CD14-positive monocyte (primary cell): ENCODE measurements at places on chromosomes 2 and 18. TPM values are rescaled to one million over a fixed set of nuclear protein-coding genes. Genes with fewer than 3 reads are reported as not detected.

Gene CHN1
- not detected for polyA plus RNA-seq

Gene DPP4
- polyA plus RNA-seq: not detected in 2 replicates

- no peaks in the 10 kb centered on the region for H3K4me1 ChIP-seq
- H3K27me3 ChIP-seq: no peaks in the 10 kb centered on the region
- no peak overlapping the region for H3K4me3 ChIP-seq
- no peak for DNase-seq
- no peak overlapping the region for H3K27ac ChIP-seq
These were observed 40.1 kb upstream of the TOGARAM2 start for GRCh38 chr2:28941008-28941407.

- no peaks in the 10 kb centered on the region for H3K36me3 ChIP-seq
- peaks cover 16% of the 10 kb centered on the region for H3K4me1 ChIP-seq
- no peak overlapping the region for H3K4me3 ChIP-seq
- DNase-seq: no peak
These were observed 31.0 kb upstream of the MSH6 start for GRCh38 chr2:47751856-47752414.

GRCh38 chr2:33511141-33511540 lies 34.7 kb downstream of the RASGRP3 start:
- no peak for DNase-seq
- H3K4me1 ChIP-seq: no peaks in the 10 kb centered on the region
- H3K27me3 ChIP-seq: no peaks in the 10 kb centered on the region
- H3K4me3 ChIP-seq: no peak overlapping the region

- no peak overlapping the region for H3K4me3 ChIP-seq
- no peaks in the 10 kb centered on the region for H3K36me3 ChIP-seq
- peaks cover 5% of the 10 kb centered on the region for H3K4me1 ChIP-seq
These were observed 270.3 kb downstream of the ATAD2B start for GRCh38 chr2:23656597-23656973.

DNA sequence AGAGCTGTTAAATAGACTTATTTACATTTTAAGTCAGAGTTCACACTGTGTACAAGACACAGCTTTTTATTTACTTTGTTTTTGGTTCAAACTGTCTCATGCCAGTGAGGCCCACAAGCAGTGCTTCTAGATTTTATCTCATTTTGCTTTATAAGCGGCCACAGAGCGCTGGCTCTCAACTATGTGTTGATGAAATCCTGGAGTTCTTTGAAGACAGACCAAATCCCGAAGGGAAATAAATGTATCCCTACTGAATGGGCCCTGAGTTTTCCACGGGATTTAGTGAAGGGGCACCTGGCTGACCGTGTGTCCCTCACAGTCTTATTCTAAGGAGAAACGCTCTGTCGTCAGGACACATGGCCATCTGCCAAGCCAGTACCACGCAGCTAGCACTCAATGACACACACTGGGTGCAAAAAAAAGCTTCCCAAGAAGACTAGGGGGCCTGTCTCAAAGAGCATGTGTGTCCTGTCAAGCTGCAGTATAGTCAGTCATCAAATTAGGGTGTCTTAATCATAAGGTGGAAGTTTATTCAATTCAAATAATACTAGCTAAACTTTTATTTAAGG lies 23.4 kb downstream of the LYPD1 start:
- no peaks in the 10 kb centered on the region for H3K27me3 ChIP-seq
- H3K4me3 ChIP-seq: no peak overlapping the region
- DNase-seq: no peak
- H3K27ac ChIP-seq: no peak overlapping the region
- H3K36me3 ChIP-seq: no peaks in the 10 kb centered on the region

DNA sequence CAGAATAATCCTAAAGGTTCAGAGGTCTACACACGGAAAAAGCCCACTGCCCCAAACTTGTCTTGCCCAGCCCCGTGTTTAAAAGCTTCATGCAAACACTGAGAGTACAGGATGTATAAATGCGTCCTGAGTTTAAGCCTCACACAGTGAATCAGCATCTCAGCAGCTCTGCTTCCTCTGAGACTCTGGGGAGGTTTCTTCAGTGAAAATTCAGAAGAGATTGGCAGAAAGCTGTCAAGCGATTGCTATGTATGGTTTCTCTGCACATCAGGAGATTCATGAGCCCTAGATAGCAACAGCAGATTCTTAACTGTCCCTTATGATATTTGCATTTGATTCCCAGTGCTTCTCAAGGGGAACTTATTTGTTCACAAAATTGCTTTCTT lies 27.1 kb downstream of the CRACDL start:
- H3K4me3 ChIP-seq: peak overlapping the region; percentile 16
- H3K36me3 ChIP-seq: no peaks in the 10 kb centered on the region
- no peak overlapping the region for H3K27ac ChIP-seq
- DNase-seq: no peak
- no peaks in the 10 kb centered on the region for H3K27me3 ChIP-seq

- H3K27ac ChIP-seq: peak within 1 kb of the TSS; percentile 86
- H3K4me3 ChIP-seq: peak within 1 kb of the TSS; percentile 78
- H3K4me1 ChIP-seq: peaks cover 26% of the 10 kb centered on the region
- peaks cover 44% of the 10 kb centered on the region for H3K36me3 ChIP-seq
- no peaks in the 10 kb centered on the region for H3K27me3 ChIP-seq
- peak; percentile 98 for DNase-seq
These were observed at the start of gene MBD1 for GRCh38 chr18:50281295-50281971. Gene MBD1, minus strand, starts transcription at chr18:50281523. Its CDS starts 1,531 bp downstream, at chr18:50279992.

DNA sequence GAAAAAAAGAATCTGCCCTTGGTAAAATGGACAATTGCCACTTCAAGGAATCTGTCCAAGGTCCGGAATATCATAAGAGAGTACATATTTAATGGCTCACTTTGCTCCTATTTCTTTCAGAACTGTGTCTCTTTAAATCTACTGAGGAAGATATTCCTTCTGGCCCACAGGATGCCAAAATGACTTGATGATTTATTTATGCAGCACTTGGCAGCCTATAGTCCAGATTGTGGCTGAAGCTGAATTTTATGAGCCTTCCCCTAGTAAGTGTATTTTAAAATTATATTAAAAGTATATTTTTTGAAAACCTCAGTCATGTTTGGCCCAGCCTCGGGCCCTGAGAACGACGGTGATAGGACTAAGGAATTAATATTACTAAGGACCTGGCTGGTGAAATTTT lies 465.1 kb upstream of the HNRNPA3 start:
- no peak overlapping the region for H3K4me3 ChIP-seq
- H3K27ac ChIP-seq: no peak overlapping the region
- H3K4me1 ChIP-seq: no peaks in the 10 kb centered on the region
- H3K36me3 ChIP-seq: no peaks in the 10 kb centered on the region
- no peaks in the 10 kb centered on the region for H3K27me3 ChIP-seq
- DNase-seq: no peak
